Activated CD4-positive, alpha-beta T cell treated with anti-CD3 and anti-CD28 coated beads, Interleukin-2, amount 50 U/mL, for 24 hours (primary cell): ENCODE measurements at places on chromosomes 1 and 21.

DNA sequence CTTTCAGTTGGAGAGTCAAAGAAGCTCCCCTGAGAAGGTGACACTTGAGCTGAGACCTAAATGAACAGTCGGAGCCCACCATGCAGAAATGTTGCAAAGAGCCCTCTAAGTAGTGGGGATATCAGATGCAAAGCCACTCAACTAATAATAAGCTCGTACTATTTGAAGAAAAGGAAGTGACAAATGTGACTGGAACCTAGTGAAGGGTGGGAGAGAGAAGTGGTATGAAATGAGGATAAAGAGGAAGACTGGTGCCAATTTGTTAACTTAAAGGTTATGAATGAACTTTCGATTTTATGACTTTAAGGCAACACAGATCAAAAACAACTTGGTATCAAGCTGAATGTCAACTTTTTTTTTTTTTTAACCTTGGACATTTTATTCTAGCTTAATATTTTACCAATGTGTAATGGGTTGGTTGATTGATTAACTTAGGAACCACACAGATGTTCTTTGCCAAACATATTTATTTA is 14.7 kb downstream of the LYPLAL1 start:
- DNase-seq, result no peak

DNA sequence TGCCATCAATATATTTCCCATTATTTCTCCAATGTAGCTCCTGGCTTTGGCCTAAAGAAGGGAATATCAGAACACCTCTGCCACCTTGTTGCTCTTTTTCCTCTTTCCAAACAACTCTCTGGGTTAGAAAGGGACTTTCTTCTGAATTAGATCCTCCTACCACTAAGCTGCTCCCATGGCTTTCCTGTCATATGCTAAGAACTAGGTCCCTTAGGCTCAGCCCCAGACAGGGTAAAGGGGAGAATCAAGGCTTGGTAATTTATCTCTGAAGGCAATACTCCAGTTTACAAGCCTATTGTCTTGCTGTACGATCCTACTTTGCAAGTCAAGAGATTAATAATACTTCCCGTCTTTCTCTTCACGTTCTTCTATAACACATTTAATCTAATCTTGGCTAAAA is 373.2 kb upstream of the DAB1 start:
- no peak for DNase-seq

- DNase-seq, result peak; percentile 37
These were observed at the start of gene MYCL for GRCh38 chr1:39901714-39902459. MYCL (minus strand) TSS chr1:39901917; CDS start chr1:39901434, 483 bp downstream.

- DNase-seq, result no peak
These were observed 77.8 kb upstream of the CACHD1 start for GRCh38 chr1:64392109-64392508.

GRCh38 chr1:112304126-112304525 is 91.9 kb upstream of the CTTNBP2NL start:
- no peak for DNase-seq

DNA sequence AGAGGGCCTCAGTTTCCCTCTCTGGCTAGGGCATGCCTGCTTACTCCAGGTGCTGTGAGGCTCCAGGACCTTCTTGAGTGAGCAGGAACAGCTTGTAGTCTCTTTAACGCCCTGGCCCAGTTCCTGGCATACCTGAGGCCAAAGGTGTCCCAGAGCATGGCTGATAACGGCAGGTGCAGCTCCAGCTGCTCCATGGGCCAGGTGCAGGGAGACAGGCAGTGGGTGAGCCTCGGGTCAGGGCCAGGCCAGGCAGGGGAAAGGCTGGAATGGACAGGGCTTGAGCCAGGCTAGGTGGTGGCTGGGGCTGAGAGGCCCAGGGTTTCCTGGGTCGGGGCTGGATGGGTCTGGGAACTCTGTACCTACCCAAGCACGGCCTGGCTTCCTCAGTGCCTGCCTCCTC is 18.3 kb downstream of the EDN2 start:
- DNase-seq, result no peak

- DNase-seq, result no peak
These were observed 207.1 kb downstream of the NUF2 start for GRCh38 chr1:163528710-163529348.

DNA sequence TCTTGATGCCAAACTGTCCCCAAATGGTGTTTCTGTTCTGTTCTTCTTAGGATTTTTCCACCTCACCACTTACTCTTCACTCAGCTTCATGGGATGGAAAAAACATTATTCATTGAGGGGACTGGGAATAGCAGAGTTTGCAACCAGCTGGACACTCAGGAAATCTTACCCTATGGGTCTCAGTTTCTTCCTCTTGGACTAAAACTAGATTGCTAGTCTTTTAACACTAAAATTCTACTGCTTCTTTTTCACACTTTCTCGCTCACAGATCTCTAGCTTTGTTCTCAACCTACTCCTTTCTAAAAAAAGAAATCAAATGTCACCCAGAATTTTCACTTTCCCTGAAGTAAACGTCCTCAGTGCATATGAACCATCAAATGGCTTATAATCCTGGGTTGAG is 4.8 kb downstream of the KMO start:
- no peak for DNase-seq
